T-helper 2 cell treated with Interferon-gamma antibody and Interleukin-4, amounts not matched to agents 5 μg/mL and 100 μg/mL, for 36 hours (primary cell): ENCODE measurements at places on chromosomes 2 and 18.
A peak's percentile ranks its signal among the peaks of the same experiment; 100 is the strongest.

DNA sequence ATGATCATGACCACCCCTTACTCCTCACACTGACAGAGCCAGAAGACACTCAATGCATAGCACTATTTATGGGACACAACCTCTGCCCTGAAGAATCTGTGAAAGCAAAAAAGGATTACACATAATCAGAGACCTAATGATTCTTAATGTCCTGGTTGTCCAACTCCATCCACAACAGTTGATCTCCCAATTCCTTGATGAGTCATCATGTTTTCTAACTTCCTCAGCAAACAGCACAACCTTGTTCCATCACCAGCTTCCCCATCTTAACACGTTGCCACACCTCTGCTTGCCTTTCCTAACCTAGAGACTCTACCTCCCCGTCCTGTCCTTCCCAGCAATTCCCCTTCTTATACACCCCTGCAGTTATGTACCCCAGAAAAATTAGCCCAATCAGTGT, 13.2 kb upstream of the MARCHF4 start:
- DNase-seq, result no peak
- H3K4me1 ChIP-seq, result peaks cover 5% of the 10 kb centered on the region
- H3K27me3 ChIP-seq, result peaks cover 2% of the 10 kb centered on the region
- H3K36me3 ChIP-seq, result no peaks in the 10 kb centered on the region
- H3K4me3 ChIP-seq, result no peak overlapping the region

DNA sequence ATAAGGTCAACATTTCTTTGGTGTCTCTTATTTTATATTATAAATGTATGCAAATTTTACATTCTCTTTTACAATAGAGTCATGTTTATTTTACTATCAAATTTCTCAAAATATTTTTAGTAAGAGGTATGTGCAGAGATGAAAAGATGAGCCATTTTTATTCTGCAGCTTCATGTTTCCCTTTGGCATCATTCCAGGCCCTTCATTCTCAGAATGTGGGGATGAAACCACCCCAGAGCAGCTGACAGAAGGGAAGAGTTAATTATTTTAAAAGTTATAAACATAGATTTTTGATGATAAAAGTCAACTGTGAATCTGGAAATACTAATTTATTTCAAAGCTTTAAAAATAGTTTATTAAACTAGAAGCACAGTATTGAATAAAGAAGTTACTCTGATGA, 12.8 kb upstream of the FSHR start:
- no peak overlapping the region for H3K4me3 ChIP-seq
- H3K36me3 ChIP-seq, result no peaks in the 10 kb centered on the region
- H3K27me3 ChIP-seq, result no peaks in the 10 kb centered on the region
- no peak for DNase-seq
- H3K4me1 ChIP-seq, result no peaks in the 10 kb centered on the region
- H3K27ac ChIP-seq, result no peak overlapping the region

GRCh38 chr18:43627848-43628530, 350.7 kb upstream of the SYT4 start:
- no peaks in the 10 kb centered on the region for H3K27me3 ChIP-seq
- H3K36me3 ChIP-seq, result no peaks in the 10 kb centered on the region
- H3K27ac ChIP-seq, result no peak overlapping the region
- H3K4me3 ChIP-seq, result no peak overlapping the region
- DNase-seq, result no peak

DNA sequence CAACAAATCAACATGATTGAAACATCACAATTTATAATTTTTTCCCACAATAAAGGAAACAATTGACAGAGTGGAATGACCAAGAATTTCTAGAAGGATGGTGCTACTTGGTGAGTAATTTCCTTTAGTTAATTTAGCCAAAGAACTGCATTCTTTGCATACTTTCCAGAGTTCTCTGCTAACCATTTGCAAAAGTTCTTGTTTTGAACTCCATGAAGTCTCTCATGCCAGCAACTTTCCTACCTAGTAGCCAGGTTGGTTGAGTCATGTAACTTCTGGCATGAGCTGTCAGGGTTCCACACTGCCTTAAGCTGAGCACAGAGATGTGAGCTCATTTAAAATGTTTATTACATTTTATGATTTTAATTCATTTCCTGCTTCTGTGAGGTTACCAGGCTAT, 539.6 kb downstream of the PID1 start:
- H3K27ac ChIP-seq, result no peak overlapping the region
- no peak overlapping the region for H3K4me3 ChIP-seq
- no peak for DNase-seq
- H3K27me3 ChIP-seq, result no peaks in the 10 kb centered on the region

DNA sequence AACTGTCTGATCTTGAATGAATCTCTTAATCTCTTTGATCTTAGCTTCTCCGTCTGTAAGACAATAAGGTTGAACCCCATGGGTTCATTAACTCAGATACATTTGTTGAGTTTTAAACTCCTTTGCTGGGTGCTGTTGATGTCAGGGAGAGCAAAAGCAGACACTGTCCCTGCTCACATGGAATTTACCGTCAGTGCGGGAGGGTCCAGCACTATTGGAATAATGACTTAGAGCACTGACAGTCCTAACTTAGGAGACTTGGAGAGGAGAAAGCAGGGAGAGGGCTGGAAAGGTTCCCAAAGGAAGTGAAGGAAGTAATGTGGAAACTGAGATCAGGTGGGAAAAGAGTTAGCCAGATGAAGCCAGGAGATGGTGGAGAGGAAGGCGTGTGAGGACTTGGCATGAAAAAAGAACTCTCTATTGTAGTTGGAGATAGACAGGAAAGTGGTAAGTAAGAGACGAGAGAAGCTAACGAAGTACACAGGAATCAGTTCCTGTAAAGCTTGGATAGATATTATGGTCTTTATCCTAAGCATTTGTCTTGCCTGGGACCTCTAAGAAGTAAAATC, 141.4 kb upstream of the SERTAD2 start:
- H3K4me3 ChIP-seq, result no peak overlapping the region
- no peaks in the 10 kb centered on the region for H3K36me3 ChIP-seq
- DNase-seq, result no peak
- H3K4me1 ChIP-seq, result no peaks in the 10 kb centered on the region
- H3K27me3 ChIP-seq, result peaks cover 20% of the 10 kb centered on the region

GRCh38 chr2:217816396-217816869, 186.4 kb downstream of the TNS1 start:
- H3K27ac ChIP-seq, result no peak overlapping the region
- H3K4me1 ChIP-seq, result no peaks in the 10 kb centered on the region
- DNase-seq, result no peak
- H3K27me3 ChIP-seq, result no peaks in the 10 kb centered on the region
- no peaks in the 10 kb centered on the region for H3K36me3 ChIP-seq

DNA sequence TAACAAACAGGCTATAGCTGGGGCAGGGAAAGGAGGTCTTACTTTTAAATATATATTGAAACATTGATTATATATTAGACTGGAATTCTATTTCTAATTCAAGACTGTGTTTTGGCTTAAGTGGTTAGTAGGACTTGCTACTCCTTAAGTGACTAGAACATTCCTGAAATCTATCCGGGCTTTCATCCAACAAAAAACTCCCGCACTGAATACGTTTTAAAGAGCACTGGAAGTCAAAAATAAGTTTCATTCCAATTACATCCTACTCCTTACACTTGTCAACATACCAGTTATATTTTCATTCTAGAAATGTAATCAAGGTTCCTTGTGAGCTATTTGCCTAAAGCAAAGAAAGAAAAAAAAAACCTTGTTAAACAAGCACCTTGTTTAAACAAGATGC, 204.6 kb downstream of the SP3 start:
- no peak overlapping the region for H3K4me3 ChIP-seq
- H3K36me3 ChIP-seq, result no peaks in the 10 kb centered on the region
- H3K27ac ChIP-seq, result no peak overlapping the region
- H3K4me1 ChIP-seq, result no peaks in the 10 kb centered on the region

DNA sequence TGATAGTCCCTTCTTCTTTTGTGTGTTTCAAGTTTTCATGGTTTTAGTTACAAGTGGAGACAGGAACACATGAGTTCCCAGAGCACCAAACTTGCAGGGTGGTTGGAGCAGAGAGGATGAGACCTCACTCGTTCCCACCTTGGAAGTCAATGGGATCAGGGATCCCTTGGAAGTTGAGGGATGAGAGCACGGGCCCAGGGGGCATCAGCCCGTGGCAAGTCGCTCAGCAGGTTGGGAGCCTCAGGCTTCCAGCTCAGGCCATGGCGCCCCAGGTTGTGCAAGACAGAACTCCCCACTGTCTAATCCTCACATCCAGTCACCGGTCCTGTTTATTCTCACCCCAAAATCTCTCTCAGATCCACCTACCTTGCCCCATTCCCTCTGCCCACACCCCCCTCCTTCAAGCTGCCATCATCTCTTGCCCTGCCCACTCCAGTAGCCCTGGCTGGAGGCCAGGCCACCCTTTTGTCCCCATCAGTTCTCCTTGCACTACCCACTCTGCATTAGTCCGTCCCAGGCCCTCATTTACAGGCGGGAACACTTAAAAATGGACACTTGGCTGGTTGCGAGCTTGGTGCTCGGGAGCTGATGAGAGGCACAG, 37.6 kb upstream of the FOSL2 start:
- peaks cover 23% of the 10 kb centered on the region for H3K4me1 ChIP-seq
- H3K27ac ChIP-seq, result peak overlapping the region; percentile 15
- no peak overlapping the region for H3K4me3 ChIP-seq
- no peaks in the 10 kb centered on the region for H3K27me3 ChIP-seq

GRCh38 chr18:23542461-23542860, 39.1 kb downstream of the RMC1 start:
- no peak overlapping the region for H3K4me3 ChIP-seq
- DNase-seq, result no peak
- H3K27ac ChIP-seq, result no peak overlapping the region
- H3K27me3 ChIP-seq, result no peaks in the 10 kb centered on the region
- peaks cover 78% of the 10 kb centered on the region for H3K36me3 ChIP-seq

DNA sequence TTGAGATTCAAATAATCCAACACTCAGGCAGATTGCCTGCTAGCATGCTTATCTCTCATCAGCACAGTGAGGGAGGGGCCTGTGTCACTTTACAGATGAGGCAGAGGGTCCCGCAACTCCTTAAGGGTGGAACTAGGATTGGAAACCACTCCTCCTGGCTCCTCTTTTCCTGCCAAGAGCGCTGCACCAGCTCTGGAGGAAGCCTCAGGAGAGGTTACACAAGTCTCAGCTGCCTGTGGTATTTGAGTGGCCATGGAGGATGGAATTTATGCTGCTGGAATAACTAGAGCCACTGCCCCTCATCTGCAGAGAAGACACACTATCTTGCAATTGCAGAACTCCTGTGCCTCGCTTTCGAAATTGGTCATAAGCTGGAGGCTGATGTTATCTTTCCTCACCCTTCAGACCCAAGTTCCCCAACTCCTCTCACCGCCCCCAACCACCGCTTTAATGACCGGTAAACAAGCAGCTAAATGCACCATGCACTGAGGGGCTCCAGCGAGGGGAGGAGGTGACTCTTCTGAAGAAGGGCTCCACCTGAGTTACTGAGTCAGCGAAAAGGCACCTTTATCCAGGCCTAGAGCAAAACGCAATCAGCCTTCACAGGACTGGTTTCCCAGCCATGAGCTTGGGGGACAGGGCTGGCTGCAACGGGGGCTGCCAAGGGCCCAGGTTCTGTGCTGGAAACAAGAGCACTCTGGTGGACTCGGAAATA, 245.8 kb downstream of the SOX11 start:
- no peak for DNase-seq
- no peaks in the 10 kb centered on the region for H3K36me3 ChIP-seq
- H3K4me1 ChIP-seq, result no peaks in the 10 kb centered on the region
- no peak overlapping the region for H3K4me3 ChIP-seq
- H3K27me3 ChIP-seq, result no peaks in the 10 kb centered on the region
- no peak overlapping the region for H3K27ac ChIP-seq

DNA sequence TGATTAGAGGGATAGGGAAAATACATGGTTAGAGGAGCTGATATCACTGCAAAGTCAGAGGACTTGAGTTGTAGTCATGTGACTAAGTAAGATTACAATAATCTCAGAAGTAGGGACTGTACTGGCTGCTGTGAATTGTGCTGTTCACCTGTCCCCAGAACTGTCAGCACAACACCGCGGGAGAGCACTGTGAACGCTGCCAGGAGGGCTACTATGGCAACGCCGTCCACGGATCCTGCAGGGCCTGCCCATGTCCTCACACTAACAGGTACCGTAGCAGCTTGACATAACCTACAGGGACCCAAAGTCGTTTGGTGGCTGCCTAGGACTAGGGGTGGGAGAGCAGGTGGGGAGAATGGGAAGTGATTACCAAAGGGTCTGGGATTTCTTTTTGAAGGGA, 132.8 kb upstream of the TTC39C start:
- H3K4me3 ChIP-seq, result no peak overlapping the region
- H3K4me1 ChIP-seq, result peaks cover 24% of the 10 kb centered on the region
- no peaks in the 10 kb centered on the region for H3K36me3 ChIP-seq
- H3K27ac ChIP-seq, result no peak overlapping the region
- DNase-seq, result no peak

GRCh38 chr2:176109946-176110345, 2.9 kb downstream of the HOXD11 start:
- DNase-seq, result no peak
- no peak overlapping the region for H3K4me3 ChIP-seq
- H3K4me1 ChIP-seq, result peaks cover 5% of the 10 kb centered on the region
- H3K27ac ChIP-seq, result no peak overlapping the region
- peaks cover 83% of the 10 kb centered on the region for H3K27me3 ChIP-seq

GRCh38 chr2:99032786-99033185, 96.8 kb upstream of the CRACDL start:
- no peaks in the 10 kb centered on the region for H3K36me3 ChIP-seq
- no peak overlapping the region for H3K4me3 ChIP-seq
- peaks cover 9% of the 10 kb centered on the region for H3K4me1 ChIP-seq
- no peak for DNase-seq

- DNase-seq, result peak; percentile 41
- peaks cover 63% of the 10 kb centered on the region for H3K4me1 ChIP-seq
- H3K4me3 ChIP-seq, result peak overlapping the region; percentile 92
Observed at GRCh38 chr2:127080226-127080937, 26.6 kb downstream of the BIN1 start.

DNA sequence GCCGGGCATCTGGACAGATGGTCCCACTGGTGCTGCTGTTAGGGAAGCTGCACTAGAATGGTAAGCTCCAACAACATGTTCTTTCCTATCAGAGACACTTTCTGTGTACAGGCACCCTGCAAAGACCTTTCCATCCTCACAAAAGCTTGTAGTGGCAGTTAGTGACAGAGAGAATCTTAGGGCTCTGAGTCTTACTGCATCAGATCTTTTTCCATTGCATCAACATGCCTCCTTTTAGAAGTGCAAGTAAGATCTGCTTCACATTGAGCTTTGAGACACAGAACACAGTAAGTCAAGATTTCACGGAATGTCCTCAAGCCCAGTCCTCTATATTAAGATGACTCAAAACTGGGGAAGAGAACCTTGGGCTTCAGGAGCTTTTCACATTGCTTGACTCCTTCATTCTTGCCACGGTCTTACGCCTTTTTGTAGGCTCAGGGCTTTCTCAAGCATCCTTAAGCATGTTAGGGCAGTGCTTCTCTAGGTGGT, 52.6 kb downstream of the ARL4C start:
- peaks cover 77% of the 10 kb centered on the region for H3K4me1 ChIP-seq
- no peak for DNase-seq
- H3K27ac ChIP-seq, result peak overlapping the region; percentile 95
- peaks cover 68% of the 10 kb centered on the region for H3K36me3 ChIP-seq

DNA sequence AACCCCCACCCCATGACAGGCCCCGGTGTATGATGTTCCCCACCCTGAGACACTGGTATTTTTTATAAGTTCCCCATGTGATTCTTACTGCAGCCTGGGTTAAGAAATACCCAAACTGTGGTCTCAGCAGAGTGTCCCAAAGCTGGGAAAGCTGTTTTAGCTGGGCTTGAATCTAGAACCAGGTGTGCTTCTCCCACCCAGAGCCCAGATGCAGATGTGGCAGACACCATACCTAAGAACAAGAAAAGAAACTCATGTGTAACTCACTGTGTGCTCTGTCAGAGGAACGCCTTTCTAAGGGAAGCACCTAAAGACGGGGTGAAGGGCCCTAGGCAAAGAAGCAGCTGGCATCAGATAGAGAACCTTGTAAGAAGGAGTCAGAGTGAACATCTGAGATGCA, 23.9 kb downstream of the DOK1 start:
- no peak for DNase-seq
- peaks cover 59% of the 10 kb centered on the region for H3K4me1 ChIP-seq
- no peaks in the 10 kb centered on the region for H3K36me3 ChIP-seq
- no peaks in the 10 kb centered on the region for H3K27me3 ChIP-seq
- peak overlapping the region; percentile 53 for H3K27ac ChIP-seq
- H3K4me3 ChIP-seq, result no peak overlapping the region
